Stimulated activated CD8-positive, alpha-beta memory T cell treated with anti-CD3 and anti-CD28 coated beads, Interleukin-4, amount 100 ng/mL, for 4 hours (primary cell): ENCODE measurements at places on chromosomes 6 and 20.

GRCh38 chr20:32337937-32338661 is 20.0 kb upstream of the ASXL1 start:
- no peak for DNase-seq

DNA sequence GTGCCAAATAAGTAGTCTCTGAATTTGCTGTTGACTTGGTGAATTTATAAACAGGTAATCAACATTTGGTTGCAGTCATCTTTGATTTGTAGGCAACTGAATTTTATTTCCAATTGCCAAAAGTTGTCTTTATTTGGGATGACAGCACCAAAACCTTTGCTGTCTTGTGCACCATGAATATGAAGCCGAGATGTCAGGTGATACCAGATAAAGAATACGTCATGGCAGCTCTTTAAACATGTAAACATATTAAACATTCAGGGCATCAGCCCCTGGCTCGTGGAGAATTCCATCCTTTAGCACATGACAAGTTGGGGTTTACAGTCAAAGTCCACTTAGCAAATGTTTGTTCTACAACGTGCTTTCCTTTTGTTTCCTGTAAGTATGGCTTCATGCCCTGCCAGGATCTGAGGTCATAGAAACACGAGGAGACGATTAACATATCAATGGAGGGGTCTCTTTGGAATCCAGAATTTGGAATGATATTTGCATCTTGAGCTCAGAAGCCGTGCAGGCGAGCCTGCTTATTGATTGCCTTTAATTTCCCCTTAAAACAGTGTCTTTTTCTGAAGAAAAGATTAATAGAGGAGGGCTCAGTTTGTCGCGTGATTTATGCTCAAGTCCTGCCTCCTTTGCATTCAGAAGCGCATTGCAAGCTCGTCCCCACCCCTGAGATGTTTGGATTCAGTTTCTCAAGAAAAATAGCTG is 170.2 kb upstream of the ZNF217 start:
- no peak for DNase-seq

DNA sequence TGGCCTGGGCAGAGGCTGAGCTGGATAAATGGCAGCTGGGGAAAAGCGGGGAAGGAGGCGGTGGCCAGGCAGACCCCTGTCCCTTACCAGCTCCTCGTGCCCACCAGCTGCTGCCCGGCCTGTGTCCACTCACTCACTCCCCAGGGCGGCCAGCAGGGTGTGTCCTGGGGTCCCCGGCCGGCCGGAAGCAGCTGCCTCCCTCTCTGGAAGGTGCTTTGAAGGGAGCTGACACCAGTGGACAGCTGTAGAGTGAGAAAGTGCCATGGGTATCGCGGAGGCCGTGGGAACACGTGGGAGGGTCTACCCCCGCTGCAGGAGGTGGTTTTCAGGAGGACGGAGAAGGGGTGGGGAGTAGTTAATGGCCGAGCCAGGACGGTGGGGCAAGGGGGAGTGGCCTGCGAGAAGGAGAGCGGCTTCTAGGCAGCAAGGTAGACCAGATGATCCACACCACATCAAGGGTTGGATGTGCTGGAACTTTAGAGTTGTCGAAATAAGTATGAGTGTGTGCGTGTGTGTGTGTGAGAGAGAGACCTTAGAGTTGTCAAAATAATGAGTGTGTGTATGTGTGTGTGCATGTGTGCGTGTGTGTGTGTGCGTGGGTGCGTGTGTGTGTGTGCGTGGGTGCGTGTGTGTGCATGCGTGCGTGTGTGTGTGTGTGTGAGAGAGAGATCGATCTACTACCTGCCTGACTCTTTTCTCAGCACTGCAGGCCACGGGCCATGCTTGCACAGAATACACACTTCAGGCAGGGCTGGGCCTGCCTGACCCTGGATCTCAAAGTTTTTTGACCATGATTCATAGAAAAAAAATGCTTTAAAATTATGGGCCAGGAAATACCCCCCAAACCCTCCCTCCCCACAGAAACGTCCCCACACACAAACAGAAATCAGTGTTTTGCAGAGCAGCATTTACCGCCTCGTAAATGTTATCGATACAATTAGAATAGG is 43.9 kb downstream of the CDH4 start:
- no peak for DNase-seq

- no peak for DNase-seq
Measured at GRCh38 chr6:46051962-46052361, 36.3 kb upstream of the CLIC5 start.

DNA sequence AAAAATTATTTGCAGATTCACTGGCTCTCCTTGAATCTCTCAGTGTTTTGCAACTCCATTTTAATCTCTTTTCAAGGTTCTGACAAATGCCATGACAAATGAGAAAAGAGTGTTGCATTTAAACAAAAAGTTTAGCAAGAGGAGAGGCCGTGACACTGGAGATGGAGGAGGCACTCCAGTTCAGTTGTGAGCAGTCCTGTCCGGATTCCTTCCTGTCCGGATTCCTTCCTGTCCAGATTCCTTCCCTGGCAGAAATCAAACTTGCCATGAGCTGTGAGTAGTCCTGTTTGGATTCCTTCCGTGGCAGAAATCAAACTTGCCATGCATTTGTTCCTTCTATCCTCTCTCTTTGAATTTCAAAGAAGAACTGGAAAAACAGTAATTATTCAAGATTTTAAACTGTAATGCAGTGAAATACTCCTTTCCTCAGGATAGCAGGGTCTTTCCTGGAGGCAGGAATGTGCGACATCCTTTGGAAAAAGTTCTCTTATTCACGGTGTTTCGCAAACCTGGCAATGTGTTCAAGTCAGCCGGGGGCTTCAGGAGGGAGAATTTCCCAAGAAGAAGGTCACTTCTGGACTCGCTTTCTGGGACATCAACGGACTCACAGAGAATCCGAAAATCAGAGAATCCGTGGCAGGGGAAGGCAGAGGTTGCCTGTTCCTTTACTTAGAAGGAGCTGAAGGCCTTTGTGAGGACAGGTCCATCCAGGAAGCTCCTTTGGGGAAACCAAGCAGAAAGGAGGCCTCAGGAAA is 48.7 kb upstream of the DACT2 start:
- DNase-seq = no peak

GRCh38 chr6:15280028-15280427 is 34.2 kb downstream of the JARID2 start:
- no peak for DNase-seq

DNA sequence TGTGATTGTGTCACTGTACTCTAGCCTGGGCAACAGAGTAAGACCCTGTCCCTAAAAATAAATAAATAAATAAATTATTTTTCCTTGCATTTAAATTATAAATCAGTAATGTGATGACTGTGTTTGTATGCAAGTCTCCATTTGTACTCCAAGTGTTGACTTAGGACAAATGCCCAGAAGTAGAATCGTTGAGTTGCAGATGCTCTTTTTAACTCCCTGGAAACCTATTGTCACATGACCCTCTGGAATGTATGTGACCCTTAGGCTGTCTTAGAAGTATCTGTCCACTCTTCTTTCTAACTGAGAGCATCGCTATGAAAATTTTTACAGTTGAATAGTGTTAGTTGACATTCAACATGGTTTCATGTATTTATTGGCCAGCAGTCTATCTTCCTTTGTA is 18.8 kb downstream of the OR2A4 start:
- DNase-seq = no peak

GRCh38 chr20:77231-77630 is 10.2 kb upstream of the DEFB125 start:
- no peak for DNase-seq

DNA sequence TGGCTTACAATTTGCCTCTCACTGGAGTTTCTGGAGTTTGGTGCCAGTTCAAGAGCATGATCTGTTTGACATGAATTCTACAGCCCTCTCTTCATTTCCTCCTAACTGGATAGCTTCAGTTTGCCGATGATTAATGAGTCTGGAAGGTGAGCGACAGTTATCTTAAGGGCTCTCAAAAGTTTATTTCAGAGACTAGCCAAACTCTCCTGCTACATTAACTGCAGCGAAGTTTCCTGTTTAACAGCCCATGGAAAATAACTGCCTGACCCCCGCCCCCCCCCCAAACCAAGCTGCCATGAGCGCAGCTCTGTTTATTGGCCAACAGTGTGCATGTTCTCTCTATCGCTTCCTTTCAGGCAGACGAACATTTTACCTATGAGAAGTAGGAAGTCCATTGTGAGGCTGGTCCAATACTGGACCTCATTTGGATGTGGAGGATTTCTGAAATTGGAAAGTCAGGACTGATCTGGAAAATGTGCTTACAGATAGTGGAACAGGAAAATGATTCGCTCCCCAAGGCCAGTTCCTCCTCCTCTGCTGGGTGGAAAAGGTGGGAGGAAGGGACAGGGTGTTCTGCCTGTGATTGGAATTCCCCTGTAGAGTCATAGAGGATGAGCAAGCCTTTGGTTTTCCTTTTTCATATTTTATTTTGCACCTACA is 522.2 kb upstream of the JAG1 start:
- no peak for DNase-seq

DNA sequence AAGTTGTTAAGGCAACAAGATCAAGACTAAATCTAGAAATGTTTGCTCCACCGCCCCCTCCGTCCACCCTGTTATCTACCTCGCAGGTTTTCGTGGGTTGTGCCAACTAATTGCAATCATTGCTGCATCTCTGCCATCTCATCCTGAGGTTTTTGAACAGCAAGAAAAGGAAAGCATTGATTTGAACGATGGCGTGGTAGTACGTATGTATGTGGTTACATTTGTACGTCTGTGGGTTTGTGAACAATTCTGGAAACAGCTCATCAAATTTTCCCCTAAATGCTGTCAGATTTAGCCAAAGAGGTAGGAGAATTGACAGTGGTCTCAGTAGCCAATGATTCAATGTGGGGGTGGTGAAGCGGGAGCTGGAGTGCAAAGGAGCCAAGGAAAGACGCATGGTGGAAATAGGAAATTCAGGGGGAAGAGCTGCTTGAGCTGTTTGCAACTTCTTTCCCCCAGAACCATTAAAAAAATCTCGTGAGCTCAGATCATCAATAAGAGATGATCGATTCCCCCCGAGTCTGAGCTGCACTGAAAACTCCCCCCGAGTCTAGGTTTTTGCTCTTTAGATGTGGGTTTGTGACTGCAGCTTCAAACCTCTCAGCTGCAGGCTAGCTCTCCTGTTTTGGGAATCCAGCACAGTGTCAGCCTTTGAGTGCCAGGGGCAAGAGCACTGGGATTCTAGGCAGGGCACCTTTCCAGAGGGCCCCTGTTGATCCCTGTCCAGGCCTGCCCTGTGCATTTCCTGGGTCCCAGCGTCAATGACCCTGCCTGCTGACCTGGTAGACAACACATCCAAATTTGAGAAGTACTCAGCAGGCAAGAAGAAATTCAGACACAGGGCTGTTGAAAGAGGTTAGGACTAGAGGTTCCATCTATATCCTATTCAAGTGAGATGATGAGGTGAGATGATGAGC is 72.6 kb upstream of the LY86 start:
- peak; percentile 14 for DNase-seq

GRCh38 chr6:116572162-116572561 is 858 bp downstream of the RWDD1 start:
- DNase-seq = no peak

DNA sequence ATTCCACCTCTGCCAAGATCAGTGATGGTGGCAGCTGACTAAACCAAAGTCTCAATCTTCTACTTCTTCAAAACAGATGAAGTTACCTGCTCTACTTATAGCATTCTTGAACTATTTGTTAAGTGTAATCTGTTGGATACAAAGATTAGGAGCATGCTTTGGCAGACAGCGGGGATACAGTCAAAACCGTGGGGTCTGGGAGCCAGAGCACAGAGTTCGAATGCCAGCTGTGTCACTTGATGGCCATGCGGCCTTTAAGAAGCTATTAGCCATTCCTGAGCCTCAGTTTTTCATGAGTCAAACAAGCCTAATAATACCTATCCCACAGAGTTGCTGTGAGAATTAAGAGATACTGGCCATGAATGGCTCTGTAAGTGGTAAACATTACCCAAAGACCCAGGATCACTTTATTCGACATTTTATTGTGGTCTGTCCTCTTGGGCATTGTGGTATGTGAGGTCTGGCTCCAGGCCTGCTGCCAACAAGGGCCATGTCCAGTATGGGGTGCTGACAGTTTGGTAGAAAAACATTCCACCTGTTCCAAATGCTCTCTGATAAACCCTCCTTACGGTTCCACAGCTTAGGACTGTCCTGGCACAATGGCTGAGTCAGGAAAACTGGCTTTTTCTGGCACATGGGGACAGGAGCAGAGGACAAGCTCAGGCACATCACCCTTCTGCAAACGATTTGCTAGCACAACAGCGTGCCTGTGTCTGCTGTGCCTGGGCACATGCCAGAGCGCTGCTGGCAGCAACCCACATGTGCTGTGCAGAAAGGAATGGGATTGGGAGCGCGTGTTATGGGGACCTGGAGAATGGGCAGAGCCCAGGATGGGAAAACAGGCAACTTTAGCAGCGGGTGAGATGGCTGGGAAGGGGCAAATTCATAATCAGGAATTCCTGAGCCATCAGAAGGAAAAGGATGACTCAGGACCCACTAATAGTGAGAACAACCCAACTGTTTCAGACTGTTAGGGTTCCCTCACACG is 15.7 kb upstream of the FAM83C start:
- no peak for DNase-seq

- DNase-seq = no peak
Measured at GRCh38 chr20:10427060-10427692, 6.8 kb downstream of the MKKS start.

DNA sequence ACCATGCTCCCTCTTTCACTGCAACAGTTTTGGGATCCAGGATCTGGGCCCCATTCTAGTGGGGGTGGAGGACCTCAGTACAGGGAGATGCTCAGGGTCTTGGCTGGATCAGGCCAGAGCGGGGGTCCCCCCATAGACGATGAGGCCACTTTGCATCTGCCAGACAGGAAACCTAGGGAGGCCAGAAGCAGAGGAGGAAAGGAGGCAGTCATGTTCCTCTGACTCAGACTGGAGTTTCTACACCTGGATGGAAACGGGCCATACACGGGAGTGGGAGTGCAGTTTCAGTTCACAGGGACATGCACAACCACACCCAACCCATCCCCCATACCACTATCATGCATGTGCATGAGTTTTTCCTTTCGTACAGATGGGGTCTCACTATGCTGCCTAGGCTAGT is 3.6 kb upstream of the EMILIN3 start:
- DNase-seq = no peak

DNA sequence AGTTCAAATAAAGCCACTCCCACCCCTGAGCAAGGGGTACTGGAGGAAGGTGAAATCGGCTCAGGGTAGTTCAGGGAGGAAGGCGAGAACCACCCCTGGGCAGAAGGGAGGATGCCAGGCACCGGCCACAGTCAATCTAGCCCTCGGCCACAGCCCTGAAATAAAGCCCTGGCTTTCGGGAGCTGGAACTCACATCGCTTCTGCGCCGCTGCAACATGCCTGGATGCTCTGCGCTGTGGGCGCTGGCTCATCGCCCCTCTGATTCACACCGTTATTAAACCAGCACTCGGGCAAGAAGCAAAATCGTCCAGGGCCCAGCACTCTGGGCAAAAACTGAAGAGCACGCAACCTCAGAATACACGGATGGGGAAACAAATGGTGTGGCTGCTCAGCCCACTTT is 136.9 kb upstream of the RREB1 start:
- no peak for DNase-seq
